Forelimb muscle (tissue), 1 donor: ENCODE measurements at places on chromosomes 5 and 9.
A peak's percentile ranks its signal among the peaks of the same experiment; 100 is the strongest.

DNA sequence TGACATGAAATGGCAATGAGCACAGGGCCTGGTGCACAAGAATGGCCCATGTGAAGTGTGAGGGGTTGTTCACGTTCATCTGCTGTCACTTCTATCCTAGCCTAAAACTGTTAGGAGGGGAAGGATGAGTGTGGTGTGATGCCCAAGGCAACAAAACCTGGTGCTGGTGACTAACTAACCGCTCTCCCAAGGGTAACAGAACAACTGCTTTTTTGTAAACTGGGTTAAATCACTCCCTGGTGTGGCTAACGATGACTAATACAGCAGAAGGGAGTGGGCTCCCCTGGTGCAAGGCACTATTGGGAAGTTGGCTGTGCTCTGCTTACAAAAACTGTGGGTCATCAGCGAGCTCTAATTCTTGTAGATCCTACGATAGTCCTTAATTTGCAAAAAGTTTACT lies 103.2 kb upstream of the VCAN start:
- DNase-seq: no peak

DNA sequence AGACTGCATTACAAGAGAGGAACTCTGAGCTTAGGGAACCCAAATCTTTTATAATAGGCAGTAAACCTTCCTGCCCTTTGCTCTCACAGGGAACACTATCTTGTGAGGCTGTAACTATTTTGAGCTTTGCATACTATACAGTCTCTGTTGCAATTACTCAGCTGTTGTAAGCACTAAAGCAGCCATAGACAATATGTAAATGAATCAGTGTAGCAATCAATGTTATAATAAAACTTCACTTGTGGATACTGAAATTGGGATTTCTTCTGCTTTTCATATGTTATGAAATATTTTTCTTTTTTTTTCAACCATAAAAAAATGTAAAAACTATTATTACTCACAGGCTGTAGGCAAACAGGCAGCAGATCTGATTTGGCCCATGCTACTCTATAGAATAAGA lies 16.7 kb upstream of the UBQLN1 start:
- DNase-seq: no peak

DNA sequence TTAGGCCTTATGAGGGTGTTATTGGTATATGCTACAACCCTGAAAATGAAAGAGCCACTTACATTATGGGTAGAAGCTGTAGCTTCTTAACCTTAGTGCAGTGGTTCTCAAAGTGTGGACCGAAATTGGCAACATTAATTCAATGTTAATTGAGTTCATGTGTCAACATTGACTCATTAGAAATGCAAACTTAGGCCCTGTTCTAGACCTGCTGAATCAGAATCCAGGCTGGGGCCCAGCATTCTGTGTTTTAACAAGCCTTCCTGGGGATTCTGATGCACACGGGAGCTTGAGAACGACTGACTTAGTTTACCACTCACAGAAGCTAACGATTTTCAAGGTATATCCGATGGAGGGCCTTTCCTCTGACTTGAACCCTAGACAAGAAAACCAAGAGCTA lies 7.3 kb downstream of the VLDLR start:
- no peak for DNase-seq

GRCh38 chr9:130932255-130933079 lies 6.6 kb downstream of the FIBCD1 start:
- DNase-seq: peak; percentile 40

DNA sequence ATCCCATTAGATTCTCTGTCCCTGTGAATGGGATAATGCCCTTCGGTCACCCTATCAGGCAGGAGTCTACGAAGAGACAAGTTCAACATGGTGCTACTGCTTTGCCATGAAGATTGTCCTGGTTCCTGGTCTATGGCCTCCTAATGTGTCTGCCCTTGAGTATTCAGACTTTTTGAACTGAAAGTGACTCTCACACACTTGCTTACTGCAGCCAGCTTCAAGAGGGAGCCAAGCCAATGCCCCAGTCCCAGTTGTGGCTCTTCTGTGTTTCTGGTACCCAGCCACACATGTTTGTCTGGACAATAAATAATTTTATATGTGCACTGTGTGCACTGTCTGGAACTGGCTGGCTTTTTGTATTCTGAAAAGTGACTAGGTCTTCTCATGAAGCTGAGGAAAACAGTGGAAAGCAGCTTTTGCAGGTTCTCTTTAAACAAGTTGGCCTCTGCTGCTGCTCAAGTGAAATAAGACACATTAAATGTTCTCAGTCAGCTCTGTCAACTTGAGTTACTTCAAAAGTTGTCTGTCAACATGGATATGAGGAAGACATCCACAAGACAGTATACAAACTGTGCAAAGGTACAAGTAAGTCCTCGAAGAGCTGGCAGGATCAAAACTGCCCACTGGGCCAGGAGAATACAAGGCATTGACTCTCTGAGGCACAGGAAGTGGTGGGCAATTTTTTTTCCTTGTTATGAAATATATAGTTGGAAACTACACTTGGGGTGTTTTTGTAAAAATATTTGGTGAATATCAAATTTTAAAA lies 60.0 kb downstream of the ZNF608 start:
- no peak for DNase-seq

DNA sequence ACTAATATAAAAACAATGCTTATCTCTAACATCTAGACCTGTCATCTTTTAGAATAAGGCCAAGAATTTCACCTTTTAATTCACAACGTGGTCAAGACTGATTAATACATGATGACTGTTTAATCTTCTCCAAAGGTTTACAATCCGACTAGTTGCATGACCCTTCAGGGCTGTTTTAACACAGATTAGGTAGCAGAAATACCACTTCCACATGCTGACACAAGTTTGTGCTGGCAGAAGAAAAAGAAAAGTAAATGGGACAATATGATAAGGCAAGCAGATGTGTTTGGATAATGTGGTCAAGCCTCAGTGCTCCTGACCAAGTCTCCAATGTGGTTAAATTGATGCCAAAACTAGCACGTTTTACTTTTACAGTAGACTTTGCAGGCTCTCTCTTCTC lies 31.1 kb downstream of the SEMA6A start:
- DNase-seq: no peak

DNA sequence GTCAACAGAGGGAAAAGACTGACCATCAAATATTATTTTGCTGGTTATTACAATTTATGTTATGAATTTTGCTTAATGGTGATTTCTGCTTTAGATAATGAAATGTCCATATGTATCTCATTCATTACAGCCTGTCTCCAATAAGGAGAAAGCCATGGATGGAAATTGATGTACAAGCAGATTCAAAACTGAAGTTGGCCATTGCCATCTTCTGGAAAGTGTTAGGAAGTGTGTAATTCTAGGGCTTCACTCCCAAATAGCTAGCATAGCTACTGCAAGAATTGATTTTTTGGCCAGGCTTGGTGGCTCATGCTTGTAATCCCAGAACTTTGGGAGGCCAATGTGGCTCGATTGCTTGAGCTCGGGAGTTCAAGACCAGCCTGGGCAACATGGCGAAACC lies 45.8 kb downstream of the DYNC2I2 start:
- no peak for DNase-seq

- DNase-seq: no peak
These were observed 22.0 kb downstream of the ADAMTS2 start for GRCh38 chr5:179323026-179323870.

GRCh38 chr5:2094616-2094995 lies 211.9 kb upstream of the IRX4 start:
- no peak for DNase-seq

DNA sequence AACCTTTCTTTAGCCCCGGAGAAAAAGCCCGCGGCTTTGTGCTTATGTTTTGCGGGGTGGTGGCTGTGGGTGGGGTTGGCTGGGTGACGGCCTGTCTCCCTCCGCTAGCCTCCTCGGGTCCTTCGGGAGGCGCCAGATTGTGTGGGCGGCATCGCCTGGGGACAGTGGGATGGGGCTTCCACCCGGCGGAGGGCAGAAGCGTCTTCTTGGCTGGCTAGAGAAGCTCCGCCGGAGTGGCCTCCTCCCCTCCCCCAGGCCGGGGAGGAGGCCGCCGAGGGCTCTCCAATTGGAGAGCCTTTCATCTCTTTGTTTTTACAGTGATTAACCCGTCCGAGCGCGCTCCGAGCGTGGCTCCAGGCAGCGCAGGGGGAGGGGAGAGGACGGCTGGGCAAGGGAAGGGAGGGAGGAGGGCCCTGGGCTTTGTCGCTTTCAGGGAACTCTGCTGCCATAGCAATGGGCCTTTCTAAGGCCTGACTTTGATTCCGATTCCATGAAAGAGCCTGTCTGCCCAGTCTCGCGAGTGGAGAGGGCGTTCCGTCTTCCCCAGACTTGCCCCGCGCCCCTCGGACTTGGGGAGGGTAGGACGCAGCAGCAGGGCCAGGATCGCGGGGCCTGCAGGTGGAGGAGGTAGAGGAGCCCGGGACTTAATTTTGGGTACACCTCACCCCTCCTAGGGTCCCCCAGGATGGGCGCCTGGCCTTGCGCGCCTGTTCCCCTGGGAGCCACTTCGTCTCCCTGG lies 36.7 kb upstream of the TIFAB start:
- no peak for DNase-seq

DNA sequence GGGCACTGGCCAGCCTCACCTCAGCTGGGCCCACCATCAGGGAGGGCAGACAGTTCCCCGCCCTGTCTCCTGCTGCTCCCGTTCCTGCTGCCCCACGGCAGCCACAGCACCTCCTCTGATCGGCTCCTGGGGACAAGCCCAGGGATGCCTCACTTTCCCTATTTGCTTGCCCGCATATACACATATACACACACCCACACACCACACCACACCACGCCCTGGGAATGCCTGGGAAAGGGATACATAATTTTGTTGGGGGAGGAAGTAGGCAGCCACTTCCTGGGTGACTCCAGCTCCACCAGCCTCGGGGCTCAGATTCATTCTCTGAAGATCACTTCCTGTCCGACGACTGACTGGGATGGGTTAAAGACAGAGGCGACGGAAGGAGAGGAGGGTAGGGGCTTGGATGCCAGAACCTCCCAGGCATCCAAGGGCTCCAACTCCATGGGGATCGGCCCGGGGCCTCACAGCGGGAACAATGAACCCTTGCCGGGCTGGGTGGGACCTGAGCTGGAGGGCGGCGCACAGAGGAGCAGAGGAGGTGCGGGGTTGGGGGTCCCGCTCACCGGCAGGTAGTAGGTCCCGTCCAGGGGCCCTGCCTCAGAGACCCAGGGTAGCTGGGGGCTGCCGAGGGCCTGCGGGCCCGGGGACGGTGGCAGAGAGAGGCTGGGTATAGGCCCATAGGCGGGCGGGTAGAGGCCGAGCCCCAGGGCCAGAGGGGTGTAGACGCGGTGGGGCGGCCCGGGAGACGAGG lies 2.0 kb upstream of the MZB1 start:
- no peak for DNase-seq

GRCh38 chr5:65262096-65262495 lies 219.6 kb downstream of the ADAMTS6 start:
- DNase-seq: no peak

GRCh38 chr5:178431063-178431781 lies 159.0 kb downstream of the COL23A1 start:
- DNase-seq: no peak

- no peak for DNase-seq
These were observed 52.0 kb downstream of the EXD3 start for GRCh38 chr9:137370865-137371520.

GRCh38 chr5:33441241-33442177 lies 744 bp downstream of the TARS1 start:
- DNase-seq: peak; percentile 57

GRCh38 chr9:115636596-115636995 lies 517.0 kb upstream of the PAPPA start:
- no peak for DNase-seq

DNA sequence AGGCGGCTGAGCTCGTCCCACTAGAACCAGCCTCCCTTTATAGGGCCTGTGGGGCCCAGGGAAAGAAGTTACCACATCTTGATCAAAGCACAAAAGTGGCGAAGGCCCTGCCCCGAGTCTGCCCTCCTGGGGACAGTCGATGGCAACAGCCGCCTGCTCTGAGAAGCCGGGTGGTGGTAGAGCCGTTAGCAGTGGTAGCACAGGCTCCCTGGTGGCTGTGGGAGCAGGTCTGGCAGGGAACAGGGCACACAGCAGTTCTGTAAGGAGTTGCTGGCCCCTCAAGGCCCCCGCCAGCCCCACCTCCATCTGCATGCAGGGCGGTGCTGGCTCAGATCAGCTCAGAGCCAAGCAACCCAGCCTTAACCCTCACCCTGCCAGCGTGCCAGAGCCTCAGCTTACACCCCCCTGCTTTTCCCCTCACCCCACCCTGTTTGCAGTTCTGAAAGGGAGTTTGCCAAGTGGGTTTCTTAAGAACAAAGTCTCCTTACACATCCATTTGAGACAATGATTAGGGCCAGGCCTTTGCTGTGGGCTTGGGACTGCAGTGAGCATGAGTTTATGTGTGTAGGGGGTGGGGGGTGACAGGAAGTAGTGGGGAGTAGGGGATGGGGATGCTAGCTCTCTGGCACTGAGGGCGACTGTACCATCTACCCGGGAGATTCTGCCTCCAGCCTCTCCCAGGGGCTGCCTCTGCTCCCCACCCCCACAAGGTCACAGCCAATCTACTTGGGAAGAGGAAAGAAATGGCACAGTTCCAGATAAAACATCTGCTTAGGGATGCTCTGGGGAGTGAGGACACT lies 11.8 kb downstream of the ACSL6 start:
- DNase-seq: no peak

GRCh38 chr9:113963017-113963620 lies 87.0 kb downstream of the ZNF618 start:
- DNase-seq: no peak

GRCh38 chr9:96394832-96395496 lies 11.5 kb upstream of the SLC35D2 start:
- DNase-seq: no peak

GRCh38 chr5:108765647-108766046 lies 17.9 kb downstream of the FER start:
- no peak for DNase-seq

- DNase-seq: no peak
These were observed 73.2 kb downstream of the AOPEP start for GRCh38 chr9:94799578-94800264.

GRCh38 chr9:129383019-129383560 lies 205.0 kb upstream of the IER5L start:
- DNase-seq: no peak

- DNase-seq: no peak
These were observed 20.3 kb upstream of the NINJ1 start for GRCh38 chr9:93154293-93154903.

DNA sequence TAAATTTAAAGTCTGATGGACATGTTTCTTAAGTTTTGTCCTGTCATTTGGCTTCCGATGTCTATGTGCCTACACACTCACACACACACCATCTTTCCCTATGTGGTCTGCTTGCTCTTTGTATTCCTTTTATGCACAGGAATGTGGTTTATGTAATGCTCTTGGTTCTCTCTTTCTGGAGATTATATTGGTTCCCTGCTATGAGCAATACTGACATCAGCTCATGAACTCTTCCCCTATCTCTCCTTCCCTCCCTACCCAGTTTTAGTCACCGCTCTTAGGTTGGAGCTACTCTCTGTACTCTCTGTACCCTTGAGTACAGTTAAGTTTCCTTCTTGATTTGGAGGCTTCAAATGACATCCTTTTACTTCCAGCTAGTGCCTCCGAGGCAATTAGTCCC lies 77.9 kb upstream of the MVB12B start:
- DNase-seq: no peak
